ENCODE measurements at places on chromosomes 6 and 20.

- DNase-seq: no peak
These were observed 5.6 kb downstream of the PLCG1 start for GRCh38 chr20:41142919-41143318.

DNA sequence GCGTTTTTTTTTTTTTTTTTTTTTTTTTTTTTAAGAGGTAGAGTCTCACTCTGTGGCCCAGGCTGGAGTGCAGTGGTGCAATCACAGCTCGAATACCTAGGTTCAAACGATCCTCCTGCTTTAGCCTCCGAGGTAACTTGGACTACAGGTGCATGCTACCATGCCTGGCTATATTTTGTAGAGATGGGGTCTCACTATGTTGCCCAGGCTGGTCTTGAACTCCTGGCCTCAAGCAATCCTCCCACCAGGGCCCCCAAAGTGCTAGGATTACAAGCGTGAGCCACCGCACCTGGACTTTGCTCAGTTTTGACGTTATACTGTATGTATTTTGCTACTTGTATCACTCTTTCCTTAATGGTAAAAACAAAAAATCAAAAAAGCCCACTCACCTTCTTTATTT, 101.5 kb upstream of the ZNFX1 start:
- DNase-seq: no peak

- DNase-seq: peak; percentile 39
These were observed 715.6 kb downstream of the QKI start for GRCh38 chr6:164130151-164130550.

GRCh38 chr6:169165561-169166300, 87.9 kb downstream of the THBS2 start:
- peak; percentile 55 for DNase-seq

GRCh38 chr6:40353967-40354452, 233.2 kb downstream of the LRFN2 start:
- no peak for DNase-seq

GRCh38 chr6:20479060-20479459, 55.2 kb upstream of the CDKAL1 start:
- no peak for DNase-seq

DNA sequence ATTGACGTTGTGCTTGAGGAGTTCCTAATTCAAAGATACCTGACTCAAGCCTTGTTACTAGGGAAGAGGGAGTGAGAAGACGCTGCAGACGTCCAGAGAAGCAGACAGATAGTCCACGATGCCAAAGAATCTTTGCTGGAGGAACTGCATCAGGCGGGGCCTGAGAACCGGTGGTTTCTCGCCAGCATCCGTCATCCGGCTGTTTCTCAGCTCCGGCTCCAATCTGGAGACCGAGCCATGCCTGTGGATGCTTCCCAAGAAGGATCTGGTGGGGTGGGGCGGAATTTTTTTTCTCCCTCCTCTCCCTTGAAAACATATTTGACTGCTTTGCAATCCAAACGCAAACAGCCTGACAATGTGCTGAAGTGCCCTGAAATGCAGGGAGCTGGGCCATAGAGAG, 125.8 kb upstream of the SRSF6 start:
- DNase-seq: no peak

GRCh38 chr6:94683409-94683808, 893.9 kb upstream of the MANEA start:
- DNase-seq: no peak
